Stimulated activated CD4-positive, alpha-beta T cell treated with anti-CD3 and anti-CD28 coated beads, Interleukin-15, amount 100 ng/mL, for 1 hour (primary cell): ENCODE measurements at places on chromosomes 6 and 20.

DNA sequence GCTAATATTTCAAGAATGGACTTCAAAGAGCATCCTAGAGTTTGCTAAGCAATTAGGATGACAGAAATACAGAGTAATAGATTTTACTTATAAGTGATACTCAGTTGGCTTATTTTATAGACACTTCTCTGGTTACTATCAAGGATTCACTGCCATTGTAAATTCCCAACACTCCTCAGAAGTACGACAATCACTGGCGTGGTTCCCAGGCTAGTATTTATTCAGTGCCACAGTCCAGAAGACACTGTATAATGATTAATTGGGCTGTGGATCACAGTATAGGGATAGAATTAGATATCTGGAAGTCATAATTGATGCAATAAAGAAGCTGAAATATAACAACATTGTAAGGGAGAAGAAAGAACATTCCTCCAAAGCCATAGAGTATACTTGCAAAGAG, 15.7 kb downstream of the MANEA start:
- no peak for DNase-seq

DNA sequence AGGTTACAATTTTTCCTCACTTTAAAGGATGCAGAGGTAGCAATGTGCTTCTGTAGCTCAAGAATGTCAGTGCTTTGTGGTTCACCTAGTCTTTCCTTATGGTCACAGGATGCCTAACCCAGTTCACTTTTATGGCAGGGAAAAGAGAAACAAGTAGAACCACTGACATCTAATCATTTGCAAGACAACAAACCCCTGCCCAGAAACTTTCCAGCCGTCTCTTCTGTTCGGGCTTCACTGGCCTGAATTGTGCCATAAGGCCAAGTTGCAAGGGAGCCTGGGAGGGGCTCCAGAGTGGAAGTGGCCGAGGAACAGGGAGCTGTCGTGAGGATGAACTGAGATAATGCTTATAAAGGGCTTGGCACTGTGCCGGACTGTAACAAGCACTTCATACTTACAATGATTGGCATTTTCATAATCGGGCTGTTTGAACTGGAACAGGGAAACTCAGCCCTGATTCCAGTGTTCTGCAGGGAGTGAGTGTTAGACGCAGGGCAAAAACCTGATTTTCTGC, 212.6 kb downstream of the BCAS1 start:
- DNase-seq = no peak

- DNase-seq = no peak
Observed at GRCh38 chr6:37709250-37709931, 11.7 kb upstream of the MDGA1 start.

DNA sequence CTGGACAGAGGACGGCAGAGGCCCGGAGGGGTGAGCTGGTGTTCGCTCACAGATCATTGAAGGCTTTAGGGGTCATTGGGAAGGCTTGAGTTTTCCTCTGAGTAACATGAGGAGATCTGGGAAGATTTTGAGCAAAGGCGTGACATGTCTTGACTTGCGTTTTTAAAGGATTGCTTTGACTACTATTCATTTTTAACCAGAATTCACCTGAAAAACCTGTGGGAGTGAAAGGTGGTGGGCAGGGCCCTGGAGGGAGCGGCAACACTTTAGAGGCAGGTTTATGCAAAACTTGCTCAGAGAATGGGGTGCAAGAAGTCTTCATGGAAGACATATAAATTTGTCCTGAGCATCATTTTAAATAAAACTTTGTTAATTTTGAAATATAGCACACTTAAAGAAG, 72.2 kb upstream of the EEF1E1 start:
- no peak for DNase-seq

GRCh38 chr6:104522533-104522932, 337.2 kb downstream of the HACE1 start:
- DNase-seq = no peak

DNA sequence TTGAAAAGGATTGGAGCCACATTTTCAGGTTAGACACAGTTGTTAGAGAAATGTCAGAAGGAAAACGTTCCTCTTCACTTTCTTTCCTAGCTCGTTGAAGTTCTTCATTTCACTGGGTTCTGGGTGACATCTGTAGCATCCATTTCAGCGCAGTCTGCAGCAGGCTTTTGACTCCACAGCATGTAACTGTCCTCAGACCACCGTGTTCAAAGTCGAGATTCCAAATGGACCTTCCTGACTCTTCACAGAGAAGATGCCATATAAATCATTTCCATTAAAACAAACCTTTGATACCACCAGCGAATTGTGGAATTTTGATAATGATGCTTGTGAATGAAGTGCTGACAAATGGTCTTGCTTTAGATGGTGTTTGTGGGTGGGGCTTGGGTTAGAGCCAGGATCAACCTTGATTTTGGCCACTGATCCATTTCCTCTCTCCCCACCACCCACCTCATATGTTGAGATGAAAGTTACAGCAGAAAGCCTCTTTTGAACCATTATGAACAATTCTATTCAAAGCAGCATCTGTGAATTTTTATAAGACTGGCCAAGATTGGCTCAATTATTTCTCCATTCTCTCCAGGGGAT, 185.3 kb upstream of the PREP start:
- DNase-seq = no peak

DNA sequence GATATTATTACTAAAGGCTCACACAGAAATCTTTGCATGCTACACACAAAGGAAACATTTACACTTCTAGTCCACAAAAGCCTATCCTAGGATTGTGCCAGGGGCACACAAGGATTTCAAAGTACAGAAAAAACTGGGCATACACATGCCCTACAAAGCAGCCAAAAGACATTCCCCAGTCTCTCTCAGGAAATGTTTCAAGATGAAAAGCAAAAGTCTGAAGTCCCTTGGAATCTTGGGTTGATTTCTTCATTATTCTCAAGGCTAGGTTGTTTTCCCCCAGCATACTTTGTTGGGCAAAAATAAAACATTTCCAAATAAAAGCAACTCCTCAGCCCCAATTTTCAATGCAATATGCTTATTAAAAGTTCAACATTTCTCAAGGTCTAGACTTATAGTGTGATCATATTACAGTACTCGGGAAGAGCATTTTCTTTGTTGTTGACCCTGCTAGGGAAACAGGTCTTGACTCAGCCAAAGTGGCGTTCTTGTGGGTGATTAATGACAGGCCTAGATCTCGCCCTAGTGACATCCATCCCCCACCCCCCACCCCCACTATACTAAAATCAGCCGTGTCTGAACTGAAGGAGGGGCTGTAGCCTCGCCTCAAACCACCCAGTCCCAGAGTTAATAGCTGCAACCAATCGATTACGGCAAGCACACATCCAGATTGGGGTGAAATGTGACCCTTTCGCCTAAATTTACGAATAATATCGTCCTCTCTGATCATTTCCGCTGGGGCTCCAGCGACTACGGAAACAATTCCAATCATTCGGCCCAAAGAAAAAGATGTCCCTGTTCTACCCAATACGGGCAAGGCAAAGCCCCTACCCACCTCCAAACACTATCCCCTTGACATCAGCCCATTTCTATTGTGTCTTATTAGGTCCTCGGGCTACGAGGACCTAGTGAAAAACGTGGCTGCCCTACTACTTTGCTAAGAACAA, 1.4 kb downstream of the AKIRIN2 start:
- no peak for DNase-seq

DNA sequence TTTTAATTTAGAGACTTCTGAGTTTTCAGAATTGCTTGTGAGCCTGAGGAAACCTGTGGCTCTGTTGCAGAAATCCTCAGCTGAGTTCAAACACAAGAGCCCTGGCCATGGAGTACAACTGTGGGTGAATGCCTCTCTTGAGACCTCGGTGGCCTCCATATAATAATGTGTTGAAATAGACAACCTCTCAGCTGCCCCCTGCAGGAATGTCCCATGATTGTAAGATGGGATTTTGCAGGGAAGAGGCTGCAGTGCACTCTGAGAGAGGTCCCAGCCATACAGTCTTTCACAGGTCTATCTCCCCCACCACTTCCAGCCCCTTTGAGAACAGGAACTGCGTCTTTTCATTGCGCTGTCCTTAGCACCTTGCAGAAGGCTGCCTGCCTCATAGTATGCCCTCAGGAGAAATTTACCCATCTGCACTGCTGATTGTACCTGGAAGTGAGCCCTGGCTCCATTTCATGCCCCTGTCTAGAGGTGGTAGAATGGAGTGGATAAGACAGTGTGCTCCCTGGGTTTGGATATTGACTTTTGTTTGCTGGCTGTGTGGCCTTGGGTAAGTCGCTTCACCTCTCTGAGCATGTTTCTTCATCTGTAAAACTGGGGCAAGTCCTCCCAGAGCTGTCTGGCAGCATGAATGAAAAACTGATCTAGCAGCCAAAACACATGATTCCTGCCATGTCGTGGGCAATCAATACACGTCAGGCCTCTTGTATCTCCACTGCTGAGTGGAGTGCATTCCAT, 16.8 kb upstream of the CDH22 start:
- DNase-seq = no peak

DNA sequence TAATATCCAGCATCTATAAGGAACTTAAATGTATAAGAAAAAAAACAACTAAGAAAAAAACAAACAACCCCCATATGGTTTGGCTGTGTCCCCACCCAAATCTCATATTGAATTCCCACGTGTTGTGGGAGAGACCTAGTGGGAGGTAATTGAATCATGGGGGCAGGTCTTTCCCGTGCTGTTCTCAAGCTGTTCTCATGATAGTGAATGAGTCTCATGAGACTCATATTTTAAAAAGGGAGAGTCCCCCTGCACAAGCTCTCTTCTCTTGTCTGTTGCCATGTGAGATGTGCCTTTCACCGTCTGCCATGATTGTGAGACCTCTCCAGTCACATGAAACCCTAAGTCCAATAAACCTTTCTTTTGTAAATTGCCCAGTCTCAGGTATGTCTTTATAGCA, 105.7 kb upstream of the GJE1 start:
- no peak for DNase-seq

- DNase-seq = peak; percentile 35
Observed at GRCh38 chr20:37406010-37406998, 60.4 kb downstream of the SRC start.

DNA sequence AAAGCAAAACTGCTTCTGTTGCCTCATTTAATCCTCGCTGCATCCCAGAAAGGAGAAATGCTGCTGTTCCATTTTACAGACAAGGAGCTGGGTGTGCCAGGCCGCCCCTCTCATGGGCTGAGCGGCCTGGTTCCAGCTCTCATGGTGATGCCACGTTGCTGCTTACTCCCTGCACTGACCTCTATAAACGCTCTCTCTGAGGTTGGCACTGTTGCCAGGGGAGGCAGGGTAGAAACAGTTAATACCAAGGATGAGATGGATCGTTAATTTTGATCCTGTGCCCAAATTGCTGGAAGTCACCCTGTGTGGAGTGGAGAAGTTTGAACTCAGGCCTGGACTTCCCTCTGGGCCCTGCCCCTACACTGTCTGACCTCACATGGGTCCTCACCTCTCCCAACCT, 25.6 kb downstream of the SIRPA start:
- no peak for DNase-seq

DNA sequence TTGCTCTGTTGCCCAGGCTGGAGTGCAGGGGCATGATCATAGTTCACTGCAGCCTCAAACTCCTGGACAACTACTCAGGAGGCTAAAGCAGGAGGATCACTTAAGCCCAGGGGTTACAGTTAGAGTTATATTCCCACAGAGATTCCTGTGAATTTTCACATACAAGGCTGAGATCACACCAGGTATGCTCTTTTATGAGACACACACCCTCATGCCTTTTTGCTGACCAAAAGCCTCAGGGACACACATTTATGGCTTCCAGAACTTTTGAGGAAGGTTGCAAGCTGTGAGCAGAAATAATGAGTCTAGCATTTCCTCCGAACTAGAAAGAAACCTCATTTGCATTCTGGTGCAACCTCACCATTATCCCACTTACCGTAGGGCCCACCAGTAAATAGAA, 370.5 kb upstream of the ARID1B start:
- no peak for DNase-seq

- DNase-seq = no peak
Observed at GRCh38 chr6:11732036-11732631, 46.5 kb downstream of the ADTRP start.

DNA sequence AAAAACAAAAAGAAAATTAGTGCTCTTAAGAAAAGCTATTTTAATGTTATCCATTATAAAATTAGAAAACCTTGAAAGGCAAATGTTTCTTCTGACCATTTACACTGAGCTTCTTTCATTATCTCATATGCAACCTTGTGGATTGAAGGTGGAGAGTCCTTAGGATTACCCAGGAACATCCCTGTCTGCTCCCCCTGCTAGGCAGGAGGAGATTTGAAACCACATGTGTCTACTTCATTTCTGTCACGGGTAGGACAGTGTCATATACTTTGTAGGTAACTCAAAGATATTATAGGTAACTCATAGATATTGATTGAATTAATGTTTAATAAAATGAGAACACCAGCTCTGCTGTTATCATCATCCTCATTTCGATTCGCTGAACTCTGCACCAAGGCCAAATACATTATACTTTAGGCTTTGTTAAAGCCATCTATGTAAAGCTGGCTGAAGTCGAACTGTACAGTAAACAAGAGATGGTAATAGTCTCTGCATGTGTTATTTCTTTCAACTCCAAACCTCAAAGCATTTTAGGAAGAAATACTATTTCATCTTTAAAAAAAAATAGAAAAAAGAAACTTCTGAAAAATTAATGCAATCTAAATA, 49.5 kb downstream of the HDAC2 start:
- no peak for DNase-seq

GRCh38 chr6:160327981-160328380, 20.2 kb upstream of the SLC22A3 start:
- no peak for DNase-seq

DNA sequence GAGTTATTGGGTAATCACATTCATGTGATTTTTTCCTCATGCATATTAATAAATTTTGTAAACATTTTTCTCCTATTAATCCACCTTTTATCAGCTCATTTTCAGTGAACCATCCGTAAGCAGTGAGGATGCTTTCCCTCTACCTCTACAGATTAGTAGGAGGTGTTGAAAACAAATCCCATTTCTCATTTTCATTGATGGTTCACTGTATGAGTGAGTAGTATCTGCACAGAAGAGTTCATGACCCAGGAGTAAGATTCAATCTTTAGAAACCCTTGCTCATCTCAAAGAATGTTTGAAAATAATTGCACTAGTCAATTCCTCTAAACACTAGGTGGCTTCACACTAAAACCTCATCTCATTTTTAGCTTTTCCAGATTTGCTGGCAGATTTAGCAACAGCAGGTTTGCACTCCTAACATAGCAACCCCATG, 440.0 kb downstream of the HAO1 start:
- DNase-seq = no peak

DNA sequence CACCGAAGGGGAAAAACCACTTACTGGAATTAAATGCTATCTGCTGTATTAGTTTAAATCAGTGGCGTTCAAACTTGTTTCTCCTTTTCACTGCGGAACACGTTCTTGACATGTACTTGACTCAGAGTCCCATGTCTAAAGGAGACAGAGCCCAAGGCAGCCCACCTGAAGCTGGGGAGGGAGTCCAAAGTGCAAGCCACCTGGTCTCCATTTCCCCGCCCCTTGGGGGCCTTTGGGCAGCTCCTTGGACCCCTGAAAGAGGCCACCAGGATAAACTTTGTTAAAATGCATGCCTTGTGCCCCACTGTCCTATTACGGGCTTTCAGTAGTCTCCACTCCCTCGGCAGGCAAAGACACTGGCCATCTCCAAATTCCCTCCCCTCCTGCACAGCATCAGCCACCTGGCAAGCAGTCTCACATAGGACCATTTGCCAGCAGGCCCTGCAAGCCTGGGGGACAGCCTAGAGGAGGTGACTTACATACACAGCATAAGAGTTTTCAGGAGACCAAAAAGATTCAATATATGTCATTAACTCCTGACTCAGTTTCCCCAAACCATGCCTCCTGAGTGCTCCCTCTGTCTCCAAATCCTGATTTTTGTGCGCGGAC, 6.7 kb downstream of the PCK1 start:
- DNase-seq = no peak

GRCh38 chr6:106106276-106107042, 20.3 kb downstream of the PRDM1 start:
- no peak for DNase-seq
